SK-N-SH treated with all-trans-retinoic acid at 6 μM for 48 hours (cell line): ENCODE measurements at places on chromosomes 4 and X.

DNA sequence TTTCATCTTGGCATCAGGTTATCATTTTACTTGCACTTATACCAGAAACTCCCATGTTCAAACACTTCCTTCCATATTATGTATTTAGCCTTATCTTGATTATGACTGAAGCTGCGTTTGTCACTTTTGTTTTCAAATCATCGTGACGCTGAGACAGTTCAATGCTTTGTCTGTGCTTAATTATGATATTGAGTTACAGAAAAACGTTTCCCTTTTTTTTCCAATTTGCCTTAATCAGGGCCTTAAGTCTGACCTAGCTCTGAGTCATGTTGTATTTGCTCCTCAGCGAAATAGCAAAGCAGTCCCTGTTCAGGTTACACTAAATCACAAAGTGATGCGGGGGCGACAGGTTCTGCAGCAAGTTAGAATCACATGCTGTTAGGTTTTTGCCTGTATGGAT, 254.7 kb downstream of the AFF2 start:
- ATAC-seq, result no peak

GRCh38 chrX:43815209-43815608, 67.0 kb downstream of the MAOB start:
- no peak for ATAC-seq

DNA sequence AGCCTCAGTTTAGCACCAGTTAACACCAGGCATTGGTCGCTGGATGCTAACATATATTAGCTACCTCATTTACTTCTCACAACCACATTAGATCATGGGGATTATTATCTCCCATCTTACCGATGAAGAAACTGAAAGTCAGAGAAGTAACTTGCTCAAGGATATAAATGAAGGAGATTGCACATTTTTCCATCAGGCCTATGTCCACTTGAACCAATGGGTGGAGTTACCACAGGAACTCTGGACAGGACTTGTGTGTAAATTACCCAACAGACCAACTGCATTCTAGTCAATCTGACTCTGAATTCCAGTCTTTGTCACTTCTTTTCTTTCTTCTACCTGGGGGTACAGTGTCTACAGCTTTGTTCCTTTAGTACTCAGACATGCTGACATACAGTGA, 1.8 kb downstream of the LNX1 start:
- ATAC-seq, result no peak

DNA sequence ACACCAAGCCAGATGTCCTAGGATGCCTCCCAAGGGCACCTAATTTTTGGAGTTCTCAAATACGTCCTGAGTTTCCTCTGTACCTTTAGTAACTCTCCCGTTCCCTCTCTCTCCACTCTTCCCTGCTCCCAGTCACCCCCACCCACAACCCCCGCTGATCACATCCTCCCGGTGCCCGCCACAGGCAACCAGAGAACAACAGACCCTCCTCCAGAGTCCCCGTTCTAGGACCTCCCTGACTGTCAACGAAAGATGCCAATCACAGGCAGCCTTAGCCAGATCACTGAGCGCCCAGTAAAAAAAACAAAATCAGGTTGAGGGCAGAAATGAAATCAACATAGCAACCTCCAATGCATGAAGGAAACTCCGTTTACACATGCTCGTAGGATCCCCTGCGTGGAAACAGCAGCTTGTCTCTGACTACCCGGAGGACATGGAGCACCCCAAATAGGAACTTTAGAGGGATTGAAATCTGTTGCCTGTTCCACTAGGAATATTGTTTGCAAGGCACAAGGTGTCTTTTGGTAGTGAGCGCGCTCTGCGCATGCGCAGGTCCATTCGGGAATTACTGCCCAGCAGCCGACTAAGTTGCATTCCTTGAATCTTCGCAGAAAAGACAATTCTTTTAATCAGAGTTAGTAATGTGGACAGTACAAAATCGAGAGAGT, at the start of gene GABRB1:
Gene GABRB1, plus strand, starts transcription at position 557 of the 668 bp plus-strand sequence.
- peak; percentile 52 for ATAC-seq

GRCh38 chrX:21838937-21839333, 482 bp upstream of the MBTPS2 start:
- peak; percentile 10; the same call in 2 of the 3 replicates for ATAC-seq

- no peak for ATAC-seq
Observed at GRCh38 chrX:135200297-135200696, 29.1 kb upstream of the CT55 start.

GRCh38 chr4:7341491-7342222, 93.1 kb downstream of the PSAPL1 start:
- ATAC-seq, result no peak

DNA sequence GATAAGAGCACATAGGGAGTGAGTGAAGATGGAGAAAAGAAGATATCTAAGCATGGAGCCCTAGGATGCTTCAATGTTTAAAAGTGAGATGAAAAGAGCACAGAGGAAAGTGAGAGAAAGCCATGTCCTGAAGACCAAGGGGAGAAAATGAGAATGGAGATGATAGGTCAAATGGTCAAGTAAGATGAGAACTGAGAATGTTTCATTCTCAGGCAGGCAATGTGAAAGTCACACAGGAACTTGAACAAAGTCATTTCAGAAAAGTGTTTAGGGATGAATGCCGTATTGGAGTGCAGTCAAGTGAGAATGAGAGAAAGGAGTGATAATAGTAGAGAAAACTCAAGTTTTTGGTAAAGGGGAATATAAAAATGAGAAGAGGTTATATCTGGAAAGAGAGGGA, 148.7 kb upstream of the PTCHD1 start:
- no peak for ATAC-seq

GRCh38 chr4:56995525-56995924, 16.8 kb downstream of the POLR2B start:
- peak; percentile 83 for ATAC-seq

- ATAC-seq, result peak; percentile 62
Observed at GRCh38 chr4:147368948-147369347, 111.9 kb upstream of the EDNRA start.

DNA sequence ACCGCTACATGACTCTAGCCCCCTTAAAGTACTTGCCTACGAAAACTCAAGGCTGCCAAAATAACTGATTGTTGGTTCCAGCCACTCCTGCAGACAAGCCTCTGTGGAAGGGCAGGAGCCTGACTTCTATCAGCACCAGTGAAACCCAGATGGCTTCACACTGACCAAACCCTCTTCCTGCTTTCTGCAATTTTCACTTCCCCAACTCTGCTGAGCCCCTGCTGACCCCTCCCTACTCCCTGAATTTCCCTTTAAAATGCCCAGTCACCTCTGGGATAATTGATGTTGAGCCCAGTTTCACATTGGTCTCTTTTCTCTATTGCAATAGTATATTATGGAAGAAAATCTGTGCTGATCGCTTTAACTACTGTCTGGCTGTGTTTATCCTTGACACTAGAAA, 61.6 kb upstream of the STS start:
- ATAC-seq, result no peak

- peak; percentile 97 for ATAC-seq
Observed at GRCh38 chr4:151169223-151169622, 69.8 kb downstream of the RPS3A start.
